ENCODE measurements at places on chromosomes 3 and 15. TPM values are rescaled to one million over a fixed set of nuclear protein-coding genes. Genes with fewer than 3 reads are reported as not detected.

- ATAC-seq: no peak
These were observed 239.3 kb downstream of the ALCAM start for GRCh38 chr3:105606016-105606415.

DNA sequence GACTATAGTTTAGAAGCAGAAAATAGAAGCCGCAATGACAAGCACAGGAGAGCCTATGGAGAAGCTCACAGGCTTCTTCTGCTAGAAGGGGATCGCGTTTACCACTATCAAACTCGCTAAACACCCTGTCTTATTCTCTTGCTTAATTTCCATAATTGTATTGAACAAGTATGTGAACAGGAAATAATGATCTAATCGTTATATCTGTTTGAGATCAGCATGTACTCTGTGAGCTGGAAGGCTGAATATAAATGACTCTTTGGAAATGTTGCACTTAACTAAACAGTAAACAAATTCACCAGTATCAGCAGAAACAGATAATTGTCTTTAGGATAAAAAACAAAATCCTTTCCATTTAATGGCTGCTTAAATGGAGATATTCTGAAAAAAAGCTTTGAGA is 15.0 kb downstream of the NEK10 start:
- no peak for ATAC-seq

DNA sequence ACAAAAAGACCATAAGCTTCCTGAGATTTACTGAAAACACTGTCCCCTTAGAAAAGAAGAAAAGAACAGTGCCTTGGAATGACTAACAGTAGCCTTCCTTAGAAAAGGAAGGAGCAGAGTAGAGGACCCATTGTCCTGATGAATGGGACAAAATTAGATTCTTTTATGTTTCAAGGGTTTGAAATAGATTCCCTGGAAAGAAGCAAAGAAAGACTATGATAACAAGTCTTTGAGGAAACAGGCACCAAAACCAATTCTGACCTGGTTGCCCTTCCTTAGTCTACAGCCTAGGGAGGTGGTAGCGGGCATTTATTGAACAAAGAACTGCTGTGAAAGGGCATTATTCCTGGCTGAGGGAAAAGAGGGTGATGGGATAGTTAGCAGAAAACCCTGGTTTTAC is 1024.8 kb downstream of the TBL1XR1 start:
- no peak for ATAC-seq

GRCh38 chr3:69032142-69032541 is 18.7 kb upstream of the EOGT start:
- no peak for ATAC-seq

DNA sequence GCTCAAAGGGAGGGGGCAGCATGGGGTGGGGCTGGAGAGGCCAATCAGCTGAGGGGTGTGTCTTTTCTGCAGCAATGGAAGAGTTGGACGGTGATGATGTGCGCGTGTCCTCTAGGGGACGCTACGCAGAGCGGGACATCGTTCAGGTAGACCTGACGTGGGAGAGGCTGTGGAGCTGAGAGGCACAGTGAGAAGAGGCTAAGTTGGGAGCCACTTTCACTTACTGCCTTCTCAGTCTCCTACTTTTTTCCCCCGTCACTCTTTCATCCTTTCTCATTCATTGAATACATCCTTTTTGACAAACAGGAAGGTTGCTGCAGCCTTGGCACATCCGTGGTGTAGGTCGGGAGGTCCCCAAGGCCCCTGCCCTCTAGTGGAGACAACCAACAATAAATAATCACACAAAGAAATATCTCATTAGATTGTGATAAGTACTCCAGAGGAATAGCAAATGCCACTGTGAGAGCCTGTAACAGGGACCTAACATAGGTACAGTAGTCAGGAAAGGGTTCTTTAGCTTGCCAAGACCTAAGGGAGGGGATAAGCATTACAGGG is 4.4 kb upstream of the BRPF1 start:
- ATAC-seq: no peak

EPHB3 gene
- 44.7 TPM for total RNA-seq

SOX2 gene
- total RNA-seq: 16.0 TPM

Data from esophagus mucosa (tissue), 1 donor.